ENCODE measurements at places on chromosomes 1 and 21. TPM values are rescaled to one million over a fixed set of nuclear protein-coding genes. Genes with fewer than 3 reads are reported as not detected.
A peak's percentile ranks its signal among the peaks of the same experiment; 100 is the strongest.

DNA sequence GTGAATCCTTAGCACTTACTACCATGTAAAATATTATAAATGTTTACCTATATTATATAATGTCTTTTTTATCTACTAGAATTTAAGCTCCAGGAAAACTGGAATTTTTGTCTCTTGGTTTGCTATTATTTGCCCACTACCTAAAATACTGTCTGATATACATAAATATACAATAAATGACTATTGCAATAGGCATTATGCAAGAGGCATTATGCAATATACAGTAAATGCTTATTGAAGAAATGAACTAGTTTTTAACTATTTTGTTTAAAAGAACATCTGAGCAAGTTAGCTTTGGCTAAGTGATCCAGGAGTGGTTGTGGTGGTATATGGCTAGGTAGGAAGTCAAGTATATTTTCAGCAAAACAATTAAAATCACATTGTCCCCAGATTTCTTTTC lies 640.2 kb upstream of the PKN2 start:
- DNase-seq = no peak

DNA sequence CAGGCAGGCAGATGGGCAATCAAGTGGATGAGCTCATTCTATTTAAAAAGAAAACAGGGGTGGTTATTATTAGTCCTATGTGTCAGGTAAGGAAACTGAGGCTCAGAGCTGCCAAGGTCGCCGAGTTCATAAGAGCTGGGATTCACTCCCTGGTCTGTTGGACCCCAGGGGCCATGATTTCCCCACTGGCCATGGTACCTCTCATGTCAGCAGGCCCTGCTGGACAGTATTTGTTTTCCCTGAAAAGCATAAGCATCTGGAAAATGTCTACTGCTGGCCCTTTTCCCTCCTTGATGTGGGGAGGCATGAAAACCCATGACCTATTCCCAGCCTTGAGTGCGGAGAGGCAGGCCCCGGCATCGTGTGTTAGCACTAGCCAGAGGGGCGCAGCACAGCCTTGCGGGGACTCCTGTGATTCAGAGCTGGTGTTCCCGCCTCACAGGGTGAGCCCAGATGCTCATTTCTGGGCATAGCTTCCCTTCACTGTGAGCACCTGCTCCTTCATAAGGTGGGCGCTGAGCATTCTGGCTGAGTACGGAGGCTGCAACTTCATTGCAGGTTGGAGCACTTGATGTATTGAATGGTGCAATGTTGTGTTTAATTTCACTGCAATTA lies 617.5 kb downstream of the PTPRU start:
- DNase-seq = no peak

DNA sequence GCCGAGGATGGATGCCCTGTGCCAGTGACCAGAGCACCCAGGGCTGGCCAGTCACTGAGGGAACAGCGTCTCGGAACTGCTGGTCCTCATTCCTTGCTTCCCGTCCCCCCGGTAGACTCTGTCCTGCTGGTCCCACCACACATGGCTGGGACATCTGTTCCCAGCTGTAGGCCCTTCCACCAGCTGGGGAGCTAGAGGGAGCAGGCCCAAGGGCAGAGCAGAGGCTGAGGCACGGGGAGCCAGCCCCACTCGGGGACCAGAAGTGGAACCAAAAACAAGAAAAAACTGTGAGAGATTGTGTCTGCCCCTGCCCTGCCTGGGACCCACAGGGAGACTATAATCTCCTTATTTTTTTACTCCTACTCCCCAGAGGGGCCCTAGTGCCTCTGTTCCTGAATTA lies 23.8 kb downstream of the ATP8B2 start:
- DNase-seq = no peak

- DNase-seq = no peak
Observed at GRCh38 chr1:169263059-169263458, 104.5 kb downstream of the NME7 start.

- DNase-seq = no peak
Observed at GRCh38 chr1:246602194-246602593, 35.9 kb downstream of the CNST start.

The ATP1A4 gene
- not detected for total RNA-seq

The ALDH4A1 gene
- total RNA-seq = 7.1 TPM

DNA sequence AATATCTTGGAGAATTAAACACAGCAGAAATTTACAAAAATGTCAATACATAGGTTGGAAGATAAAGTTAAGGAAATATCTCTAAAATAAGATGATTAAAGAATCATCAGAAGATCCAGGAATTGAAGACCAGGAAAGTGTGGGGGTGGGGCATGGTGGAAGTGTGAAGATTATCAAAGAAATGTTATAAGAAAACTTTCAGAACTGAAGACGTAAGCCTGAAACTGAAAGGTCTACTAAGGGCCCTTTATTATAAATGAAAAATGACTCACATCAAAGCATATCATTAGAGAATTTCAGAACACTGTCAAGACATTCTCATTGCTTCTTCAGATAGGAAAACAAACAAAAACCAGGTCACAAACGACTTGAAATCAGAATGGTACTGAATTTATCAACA lies 92.4 kb upstream of the DPT start:
- DNase-seq = no peak

The CFHR3 gene
- 0.56 TPM for total RNA-seq

- DNase-seq = no peak
Observed at GRCh38 chr1:174052621-174053020, 30.5 kb upstream of the RC3H1 start.

DNA sequence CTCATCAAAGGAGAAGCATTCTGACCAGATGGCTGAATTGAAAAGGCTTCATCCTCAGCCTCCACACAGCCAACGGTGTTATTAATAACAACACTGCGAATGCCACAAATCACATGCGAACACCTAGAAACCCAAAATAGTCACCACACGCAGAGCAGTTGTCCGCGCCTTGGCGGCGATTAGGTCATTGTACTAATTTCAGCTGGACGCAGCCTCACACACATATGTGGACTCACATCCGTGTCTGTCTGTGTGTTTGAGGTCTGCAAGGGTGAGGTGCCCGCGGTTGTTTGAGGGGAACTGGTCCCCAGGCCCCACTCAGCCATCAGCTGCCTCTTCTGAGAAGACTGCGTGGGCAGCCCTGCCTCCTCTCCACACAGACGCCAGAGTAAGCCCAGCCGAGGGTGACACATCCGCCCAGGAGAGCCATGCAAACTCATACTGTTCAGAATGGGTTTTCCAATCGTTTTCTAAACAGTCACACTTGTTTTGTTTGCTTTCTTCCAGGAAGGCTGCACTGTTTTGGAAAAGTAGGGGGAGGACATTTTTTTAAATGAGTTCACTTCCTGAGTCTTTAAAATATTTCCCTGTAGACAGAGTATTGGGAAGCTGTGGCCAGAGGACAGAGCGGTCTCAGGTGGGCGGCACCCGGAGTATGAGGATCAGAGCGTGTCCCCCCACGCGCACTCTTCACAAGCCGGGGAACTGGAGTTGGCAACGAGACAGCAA lies 53.4 kb downstream of the TOMM20 start:
- DNase-seq = peak; percentile 78

DNA sequence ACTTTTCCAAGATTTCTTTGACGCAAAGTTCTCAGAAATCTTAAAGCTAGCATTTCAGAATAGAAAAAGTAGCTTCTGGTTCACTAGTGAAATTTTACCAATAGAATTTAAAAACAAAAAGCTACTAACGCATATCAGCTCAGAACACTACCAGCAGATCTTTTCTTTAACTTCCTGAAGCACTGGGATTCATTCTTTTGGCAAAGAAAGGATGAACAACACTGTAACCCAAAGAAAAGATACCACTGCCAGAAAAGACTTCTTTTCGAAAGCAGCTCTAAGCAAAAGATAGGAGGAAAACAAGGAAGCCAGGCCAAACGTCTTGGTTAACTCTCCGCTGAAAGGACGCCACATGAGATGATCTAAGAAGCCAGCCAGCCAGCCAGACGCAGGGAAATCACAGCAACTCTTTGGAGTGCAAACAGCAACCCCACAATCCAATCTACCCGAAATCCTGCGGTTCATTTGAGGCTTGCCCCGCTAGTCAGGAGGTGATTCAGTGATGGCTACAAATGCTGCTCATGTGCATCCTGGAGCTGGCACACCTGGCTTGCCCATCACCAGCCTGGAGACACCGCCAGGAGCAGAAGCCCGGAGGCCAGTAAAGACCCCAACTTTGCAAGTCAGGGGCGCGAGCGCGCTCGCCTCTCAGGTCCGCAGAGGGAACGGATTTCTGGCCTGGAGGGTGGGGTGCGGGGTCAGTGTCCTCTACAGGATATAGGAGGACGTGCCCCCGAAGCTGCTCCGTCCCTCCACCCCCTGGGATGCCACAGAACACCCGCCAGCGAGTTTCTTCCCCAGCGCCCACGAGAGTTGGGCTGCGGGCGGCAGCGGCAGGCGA lies 812 bp downstream of the NBPF1 start:
- DNase-seq = peak; percentile 87

The PTGER3 gene
- total RNA-seq = 5.2 TPM

- DNase-seq = no peak
Observed at GRCh38 chr1:92307980-92308379, 9.1 kb downstream of the RPAP2 start.

- no peak for DNase-seq
Observed at GRCh38 chr21:38401191-38401926, 96.9 kb downstream of the ERG start.

GRCh38 chr1:117284399-117285215 lies 73.9 kb upstream of the VTCN1 start:
- DNase-seq = no peak

- DNase-seq = no peak
Observed at GRCh38 chr1:94828251-94828650, 8.1 kb downstream of the SLC44A3 start.

The MYOM3 gene
- total RNA-seq = 0.27 TPM

- DNase-seq = no peak
Observed at GRCh38 chr21:15626031-15626430, 103.8 kb upstream of the USP25 start.

The MATN1 gene
- total RNA-seq = 0.34 TPM

- no peak for DNase-seq
Observed at GRCh38 chr1:28503117-28503516, 2.7 kb upstream of the RCC1 start.

DNA sequence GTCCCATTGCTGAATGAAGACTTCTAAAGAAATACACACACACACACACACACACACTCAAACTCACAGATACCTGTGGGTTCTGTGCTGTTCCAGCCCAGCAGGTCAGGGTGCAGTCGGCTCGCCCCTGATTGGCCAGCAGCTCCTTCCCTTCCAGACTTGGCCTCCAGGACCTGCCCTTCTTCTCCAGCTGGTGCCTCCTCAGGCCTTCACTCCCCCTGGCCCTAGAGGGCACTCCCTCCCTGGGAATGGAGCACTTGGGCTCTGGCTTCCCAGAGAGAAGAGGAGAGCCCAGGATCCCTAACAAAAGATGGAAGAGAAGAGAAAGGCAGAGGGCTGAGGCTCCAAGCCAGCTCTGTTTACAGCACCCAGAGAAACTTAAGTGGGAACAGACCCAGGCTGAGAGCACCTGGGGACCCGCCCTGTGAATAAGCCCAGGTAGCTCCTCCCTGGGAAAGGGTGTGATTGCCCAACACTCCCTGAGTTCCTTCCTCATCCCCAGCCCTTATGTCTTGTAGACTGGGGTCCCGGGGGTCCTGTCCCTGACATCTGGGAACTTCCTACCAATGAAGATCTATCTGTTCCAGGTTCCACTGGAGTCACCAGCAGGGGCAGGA lies at the start of gene PGLYRP3:
PGLYRP3 (minus strand) TSS at position 383 of the 617 bp plus-strand sequence. CDS start 2,287 bp downstream, outside the sequence.
- no peak for DNase-seq

GRCh38 chr1:36322041-36322785 lies 1.2 kb downstream of the EVA1B start:
- peak; percentile 51 for DNase-seq

GRCh38 chr1:1779691-1780597 lies 1.7 kb upstream of the NADK start:
- peak; percentile 65 for DNase-seq

DNA sequence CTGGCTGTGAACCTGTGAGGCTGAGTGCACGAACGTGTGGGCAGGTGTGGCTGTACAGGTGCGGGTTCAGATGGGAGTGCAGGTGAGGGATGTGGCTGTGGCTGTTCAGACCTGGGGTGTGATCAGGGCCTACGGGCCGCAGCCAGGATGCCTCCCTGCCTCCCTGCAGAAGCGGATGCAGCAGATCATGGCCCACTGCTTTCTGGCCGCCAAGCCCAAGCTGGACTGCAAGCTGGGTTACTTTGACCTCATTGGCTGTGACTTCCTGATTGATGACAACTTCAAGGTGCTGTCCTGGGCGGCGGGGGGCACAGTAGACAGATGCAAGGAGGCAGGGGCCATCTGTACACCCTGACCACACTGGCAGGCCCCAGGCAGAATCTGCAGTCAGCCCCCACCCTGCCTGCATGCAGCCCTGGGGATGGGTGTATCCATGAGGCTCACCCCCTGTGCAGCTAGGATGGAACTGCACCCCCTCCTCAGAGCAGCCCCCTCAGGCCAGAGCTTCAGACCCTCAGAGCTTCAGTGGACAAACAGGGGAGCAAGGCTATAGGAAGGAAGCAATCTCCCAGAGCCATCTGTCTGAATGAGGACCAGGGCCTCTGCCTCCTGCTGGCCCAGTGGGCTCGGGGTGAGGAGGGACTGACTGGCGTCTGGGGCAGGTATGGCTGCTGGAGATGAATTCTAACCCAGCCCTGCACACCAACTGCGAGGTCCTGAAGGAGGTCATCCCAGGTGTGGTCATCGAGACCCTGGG lies 9.8 kb downstream of the TNFRSF18 start:
- peak; percentile 7 for DNase-seq

GRCh38 chr1:162375463-162375862 lies 1.2 kb downstream of the SPATA46 start:
- no peak for DNase-seq

The MYOG gene
- not detected for total RNA-seq

DNA sequence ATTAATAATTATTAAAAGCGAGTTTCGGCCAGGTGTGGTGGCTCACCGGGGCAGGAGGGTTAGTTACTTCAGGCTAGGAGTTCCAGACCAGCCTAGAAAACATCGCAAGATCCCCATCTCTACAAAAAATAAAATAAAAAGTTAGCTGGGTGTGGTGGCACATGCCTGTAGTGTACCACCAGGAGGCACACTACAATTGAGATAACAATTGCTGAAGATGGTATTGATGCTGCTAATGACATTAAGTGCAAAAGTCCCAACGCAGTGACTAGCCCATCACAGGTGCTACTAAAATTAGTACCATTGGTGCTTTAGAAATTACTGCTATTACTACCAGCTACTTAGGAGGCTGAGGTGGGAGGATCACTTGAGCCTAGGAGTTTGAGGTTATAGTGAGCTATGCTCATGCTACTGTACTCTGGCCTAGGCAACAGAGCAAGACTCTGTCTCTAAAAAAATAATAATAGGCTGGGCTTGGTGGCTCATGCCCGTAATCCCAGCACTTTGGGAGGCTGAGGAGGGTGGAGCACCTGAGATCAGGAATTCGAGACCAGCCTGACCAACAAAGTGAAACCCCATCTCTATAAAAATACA lies 156.6 kb downstream of the GREM2 start:
- DNase-seq = no peak

The GBP3 gene
- total RNA-seq = 24.1 TPM

The NR5A2 gene
- 2.2 TPM for total RNA-seq

GRCh38 chr21:42850866-42851391 lies 28.4 kb downstream of the WDR4 start:
- DNase-seq = no peak

The PLA2G2F gene
- total RNA-seq = not detected

All from ovary (tissue), 10 donors.